Fibroblast of skin of abdomen (primary cell): ENCODE measurements at places on chromosomes 16 and 17.

DNA sequence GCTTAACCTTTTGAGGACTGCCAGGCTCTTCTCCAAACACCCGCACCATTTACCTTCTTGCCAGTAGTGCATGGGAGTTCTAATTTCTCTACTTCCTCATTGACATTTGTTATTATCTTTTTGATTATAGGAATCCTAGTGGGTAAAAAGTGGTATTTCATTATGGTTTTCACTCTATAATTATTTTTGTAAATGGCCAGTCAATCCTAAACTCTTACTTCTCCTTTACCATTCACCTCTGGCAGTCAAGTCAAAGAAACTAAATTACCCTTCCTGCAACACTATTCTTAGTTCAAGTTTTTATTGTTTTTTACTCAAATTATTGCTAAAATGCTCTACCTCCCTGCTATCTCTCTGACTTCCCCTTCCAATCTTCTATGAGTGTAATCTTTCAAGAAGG is 29.8 kb upstream of the ANKFY1 start:
- no peak for DNase-seq

DNA sequence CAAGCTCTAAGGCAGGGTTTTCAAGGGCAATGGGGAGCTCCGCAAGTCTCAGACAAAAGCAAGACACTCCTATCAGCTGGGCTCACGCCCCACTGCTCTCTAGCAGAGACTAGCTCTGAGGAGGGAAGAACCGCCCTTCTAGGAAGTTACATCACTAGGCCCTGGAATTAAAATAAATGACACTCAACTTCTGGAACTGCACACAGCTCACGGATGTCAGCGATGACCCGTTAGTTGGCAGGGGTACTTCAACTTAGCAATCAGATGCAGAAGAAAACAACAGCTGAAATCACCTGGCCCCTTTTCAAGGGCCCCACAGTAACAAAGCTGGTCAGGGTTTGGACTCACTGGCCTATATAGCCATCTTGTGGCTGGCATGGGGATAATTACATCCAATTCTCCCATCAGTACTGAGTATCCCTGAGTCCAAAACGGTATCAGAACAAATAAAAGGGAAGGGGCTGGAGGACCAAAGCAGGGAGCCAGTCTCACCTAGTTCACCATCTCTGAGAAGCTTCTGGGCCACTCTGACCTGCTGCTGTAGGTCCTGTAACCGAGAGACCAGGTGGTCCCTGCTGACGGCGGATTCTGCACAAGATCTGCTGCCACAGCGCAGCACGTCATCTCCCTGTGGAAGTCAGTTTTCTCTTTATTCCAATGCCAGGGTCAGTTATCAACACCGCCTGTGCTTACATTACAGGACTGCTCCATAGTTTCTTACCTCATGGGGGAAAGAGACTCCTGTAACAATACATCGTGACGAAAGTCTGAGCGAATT is 22.2 kb downstream of the SERPINF1 start:
- peak; percentile 81 for DNase-seq

- no peak for DNase-seq
Measured at GRCh38 chr17:32124985-32125847, 17.1 kb upstream of the RHOT1 start.

DNA sequence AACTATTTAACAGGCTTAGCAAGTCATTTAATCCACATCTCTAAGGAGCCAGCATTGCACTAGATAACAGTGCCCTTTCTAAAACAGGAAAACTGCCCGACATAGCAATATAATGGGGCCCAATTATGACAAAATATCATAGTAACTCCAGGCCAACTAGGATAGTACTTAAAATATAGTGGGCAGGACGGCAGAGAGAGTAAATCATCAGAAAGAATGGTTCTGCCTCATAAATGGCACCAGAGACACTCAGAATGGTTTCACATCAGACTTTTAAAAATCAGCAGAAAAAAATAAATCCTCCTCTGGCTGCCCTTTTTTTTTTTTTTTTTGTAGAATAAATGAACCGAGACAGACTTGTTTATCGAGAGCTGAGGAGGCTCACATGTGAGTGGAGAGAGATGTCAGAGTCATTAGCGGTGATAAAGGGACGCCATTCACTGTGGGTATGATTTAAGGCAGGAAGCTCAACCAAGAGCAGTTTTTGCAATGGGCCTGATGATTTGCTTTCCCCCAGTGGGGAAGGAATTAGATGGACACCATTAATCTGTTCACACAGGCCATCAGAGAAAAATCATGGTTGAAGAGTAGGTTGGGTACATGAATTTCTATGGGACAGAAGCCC is 62.6 kb downstream of the CPPED1 start:
- no peak for DNase-seq

DNA sequence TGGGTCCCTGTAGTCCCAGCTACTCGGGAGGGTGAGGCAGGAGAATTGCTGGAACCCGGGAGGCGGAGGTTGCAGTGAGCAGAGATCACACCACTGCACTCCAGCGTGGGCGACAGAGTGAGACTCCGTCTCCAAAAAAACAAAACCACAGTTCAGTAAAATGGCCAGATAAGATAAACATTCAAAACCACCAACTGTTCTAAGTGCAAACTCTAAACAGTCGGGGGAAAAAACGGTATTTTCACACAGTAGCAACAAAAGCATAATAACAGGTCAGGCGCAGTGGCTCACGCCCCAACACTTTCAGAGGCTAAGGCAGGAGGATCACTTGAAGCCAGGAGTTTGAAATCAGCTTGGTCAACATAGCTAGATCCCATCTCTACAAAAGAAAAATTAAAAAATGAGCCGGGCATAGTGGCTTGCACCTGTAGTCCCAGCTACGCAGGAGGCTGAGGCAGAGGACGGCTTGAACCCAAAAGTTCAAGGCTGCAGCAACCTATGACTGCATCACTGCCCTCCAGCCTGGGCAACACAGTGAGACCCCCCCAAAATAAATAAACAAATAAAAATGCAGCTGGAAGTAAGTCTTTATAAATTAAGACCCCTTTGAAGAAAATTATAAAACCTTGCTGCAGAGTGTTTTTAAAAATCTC is 10.8 kb upstream of the HASPIN start:
- DNase-seq: no peak
